ENCODE measurements at places on chromosomes 5 and 9. TPM values are rescaled to one million over a fixed set of nuclear protein-coding genes. Genes with fewer than 3 reads are reported as not detected.

DND1 gene
- total RNA-seq = 1.00 TPM

SV2C gene
- total RNA-seq = not detected

PTPDC1 gene
- 13.6 TPM for total RNA-seq

TSLP gene
- total RNA-seq = 1.5 TPM

C5orf46 gene
- not detected for total RNA-seq

RUSC2 gene
- 40.2 TPM for total RNA-seq

UNC5A gene
- total RNA-seq = 0.29 TPM

CCDC183 gene
- total RNA-seq = 0.71 TPM

TGFBR1 gene
- total RNA-seq = 56.2 TPM

PCDHAC1 gene
- total RNA-seq = 0.61 TPM

LCN9 gene
- not detected for total RNA-seq

SLCO4C1 gene
- total RNA-seq = 0.58 TPM

AHRR gene
- 4.5 TPM for total RNA-seq

PRLR gene
- 2.4 TPM for total RNA-seq

PTGDS gene
- 249 TPM for total RNA-seq

SOHLH1 gene
- total RNA-seq = not detected

PCDHB11 gene
- 2.0 TPM for total RNA-seq

ARHGEF37 gene
- 3.9 TPM for total RNA-seq

THBS4 gene
- 61.5 TPM for total RNA-seq

SPATA31A3 gene
- total RNA-seq = not detected

FBP2 gene
- not detected for total RNA-seq

PCDHGC4 gene
- total RNA-seq = 1.7 TPM

ANKRD20A1 gene
- 2.2 TPM for total RNA-seq

Data from mesenteric fat pad (tissue), 1 donor.